ENCODE measurements at places on chromosomes 16 and 17.

- no peak for DNase-seq
These were observed 12.8 kb downstream of the STAC2 start for GRCh38 chr17:39212841-39213480.

GRCh38 chr17:15742921-15743320 lies 10.8 kb downstream of the TBC1D26 start:
- no peak for DNase-seq

- no peak for DNase-seq
These were observed 29.8 kb upstream of the HS3ST3A1 start for GRCh38 chr17:13631529-13631928.

GRCh38 chr16:55557186-55557585 lies 9.3 kb upstream of the CAPNS2 start:
- DNase-seq: no peak

- peak; percentile 98 for DNase-seq
These were observed 218.5 kb upstream of the CIBAR2 start for GRCh38 chr16:85330694-85331188.

GRCh38 chr17:19424934-19425868 lies 14.2 kb downstream of the RNF112 start:
- DNase-seq: no peak

GRCh38 chr16:58409316-58409973 lies 17.2 kb downstream of the GINS3 start:
- DNase-seq: no peak
